ENCODE measurements at places on chromosomes 1 and 21.
A peak's percentile ranks its signal among the peaks of the same experiment; 100 is the strongest.

GRCh38 chr1:109535971-109536491 lies 3.6 kb upstream of the GPR61 start:
- DNase-seq = no peak

DNA sequence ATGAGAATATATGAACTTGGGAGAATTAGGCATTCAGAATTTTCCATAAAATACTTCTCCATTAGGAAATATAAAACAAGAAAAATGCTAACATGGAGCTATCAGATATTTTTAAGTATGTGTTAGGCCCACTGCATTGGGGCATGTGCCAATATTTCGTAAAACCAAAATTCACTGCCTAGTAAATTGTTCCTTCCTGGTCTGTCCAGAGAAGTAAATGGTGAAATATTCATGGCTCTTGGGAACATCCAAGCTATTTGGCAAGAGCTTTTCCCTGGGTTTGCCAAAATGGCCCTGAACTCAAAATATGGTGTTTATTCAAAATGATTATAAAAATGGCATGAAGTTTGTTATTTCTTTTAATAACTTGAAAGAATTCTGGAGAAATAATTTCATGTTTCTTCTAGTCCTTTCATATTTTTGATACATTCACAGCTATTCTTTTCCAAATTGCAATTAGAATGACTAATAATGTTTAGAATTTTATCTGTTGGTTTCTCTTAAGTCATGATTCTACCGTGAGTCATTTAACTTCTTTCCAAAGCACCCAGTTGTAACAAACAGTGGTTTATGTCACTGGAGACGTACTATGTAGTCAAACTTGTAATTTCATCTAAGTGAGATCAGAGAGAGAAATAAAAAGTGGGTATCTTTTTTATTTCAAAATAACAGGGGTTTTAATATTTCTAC lies 25.7 kb upstream of the SLC19A2 start:
- peak; percentile 75 for DNase-seq

- DNase-seq = no peak
These were observed 1.1 kb downstream of the MRPS6 start for GRCh38 chr21:34074283-34075090.

DNA sequence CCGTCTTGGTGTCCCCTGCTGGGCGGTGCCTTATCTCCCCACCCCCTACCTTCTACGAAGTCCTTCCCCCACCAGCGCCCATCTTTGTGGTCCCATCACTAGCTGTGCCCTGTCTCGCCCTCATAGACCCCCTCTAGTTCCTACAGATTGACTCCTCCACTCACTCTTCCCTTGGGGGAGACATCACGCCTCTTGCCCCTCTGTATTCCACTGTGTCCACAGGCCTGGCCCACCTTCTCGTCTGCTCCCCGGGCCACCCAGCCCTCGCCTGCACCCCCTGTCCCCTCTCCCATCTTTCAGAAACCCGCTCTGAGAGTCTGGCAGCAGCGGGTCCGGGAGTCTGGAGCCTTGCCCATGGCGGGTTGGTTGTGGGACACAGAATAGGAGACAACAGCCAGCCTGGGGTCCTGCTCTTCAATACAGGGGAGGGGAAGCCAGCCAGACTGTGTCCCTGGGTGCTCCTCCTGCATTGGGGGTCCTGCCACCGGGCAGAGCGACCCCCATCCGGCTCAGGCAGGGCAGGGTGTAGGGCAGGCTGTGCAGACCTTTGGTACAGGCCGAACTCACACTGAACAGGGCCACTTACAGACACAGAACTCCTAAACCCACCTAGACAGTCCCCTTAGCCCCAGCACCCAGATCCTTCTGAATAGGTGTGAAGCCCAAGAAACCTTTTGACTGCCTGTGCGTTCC lies 1.1 kb downstream of the RNF187 start:
- DNase-seq = no peak

GRCh38 chr1:193412748-193413147 lies 226.3 kb upstream of the B3GALT2 start:
- DNase-seq = no peak

DNA sequence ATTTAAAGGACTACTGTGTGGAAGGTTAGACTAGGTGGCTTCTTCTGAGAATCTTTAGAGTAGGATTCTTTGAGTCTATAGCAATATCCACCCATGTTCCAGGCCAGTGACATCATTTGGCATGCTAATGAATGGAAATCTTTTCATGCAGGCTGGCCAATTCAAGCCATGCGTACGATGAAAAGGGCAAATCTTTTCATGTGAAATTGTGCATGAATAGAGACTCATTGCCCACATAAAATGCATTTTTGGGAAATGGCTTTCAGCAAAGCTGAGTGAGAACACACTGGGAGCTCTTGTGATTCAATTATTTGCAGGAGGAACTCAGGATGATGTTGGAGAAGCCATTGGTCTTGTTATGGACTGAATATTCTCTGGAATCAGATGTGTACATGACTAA lies 324.9 kb upstream of the DAB1 start:
- DNase-seq = no peak

DNA sequence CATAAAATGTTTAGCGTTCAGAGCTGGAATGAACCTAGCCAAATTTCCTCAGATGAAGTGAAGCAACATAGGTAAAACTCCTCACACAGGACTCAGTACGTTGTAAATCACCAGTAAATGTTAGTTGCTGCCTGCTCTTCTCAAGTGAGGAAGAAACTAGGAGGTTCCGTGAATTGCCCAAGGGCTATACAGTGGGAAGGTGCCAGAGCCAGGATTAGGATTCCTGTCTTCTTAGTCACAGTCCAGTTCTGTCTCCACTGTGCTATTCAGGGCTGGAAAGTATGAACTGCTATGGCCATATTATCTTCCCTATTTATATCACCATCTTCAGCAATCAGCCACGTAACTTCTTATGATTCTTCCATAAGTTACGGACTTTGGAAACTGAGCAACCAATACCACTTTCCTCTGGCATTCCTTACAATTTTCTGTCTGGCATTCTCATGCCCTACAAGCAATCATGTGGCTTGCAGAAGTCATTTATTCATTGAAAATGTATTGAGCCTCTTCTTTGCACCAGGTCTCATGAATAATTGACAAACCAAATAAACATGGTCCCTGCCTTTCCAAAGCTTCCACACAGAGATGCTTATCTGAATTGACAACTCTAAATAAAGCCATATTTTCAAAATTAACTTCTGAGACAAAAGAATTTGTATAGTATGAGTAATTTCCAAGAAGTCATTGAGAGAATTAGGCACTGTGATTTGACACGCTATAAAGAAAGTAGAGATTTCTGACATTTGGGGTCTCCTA lies 271.6 kb upstream of the SGIP1 start:
- DNase-seq = no peak

DNA sequence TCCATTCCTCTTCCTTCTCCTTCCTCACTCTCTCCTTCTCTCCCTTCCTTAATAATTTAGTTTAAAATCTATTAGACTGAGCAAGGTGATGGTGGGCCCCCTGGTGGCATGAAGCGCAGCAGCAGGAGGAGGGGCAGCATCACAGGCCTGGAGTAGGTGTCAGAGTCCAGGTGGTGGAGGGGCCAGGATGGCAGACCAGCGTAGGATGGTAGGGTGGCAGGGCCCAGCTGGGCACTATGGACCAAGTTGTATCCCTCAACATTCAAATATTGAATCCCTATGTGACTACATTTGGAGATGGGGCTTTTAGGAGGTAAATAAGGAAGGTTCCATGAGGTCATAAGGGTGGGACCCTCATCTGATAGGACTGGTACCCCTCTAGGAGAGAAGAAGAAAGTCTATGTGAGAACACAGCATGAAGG lies 61.0 kb downstream of the WDR4 start:
- DNase-seq = no peak

DNA sequence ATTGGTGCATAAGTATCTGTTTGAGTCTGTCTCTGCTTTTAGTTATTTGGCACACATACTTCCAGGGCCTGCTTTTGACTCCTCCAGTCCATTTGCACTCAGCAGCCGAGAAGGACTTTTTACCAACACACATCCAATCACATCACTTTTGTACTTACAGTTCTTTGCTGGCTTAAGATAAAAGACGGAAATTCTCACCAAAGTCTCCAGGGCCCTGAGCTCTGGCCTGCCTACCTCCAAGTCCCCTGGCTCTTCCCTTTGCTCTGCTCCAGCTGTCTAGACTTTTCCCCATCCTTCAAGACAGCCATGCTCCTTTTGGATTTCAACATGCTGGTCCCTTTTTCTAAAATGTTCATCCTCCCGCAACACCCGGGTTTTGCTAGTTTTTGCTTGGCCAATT lies 2.2 kb upstream of the EVA1C start:
- no peak for DNase-seq

DNA sequence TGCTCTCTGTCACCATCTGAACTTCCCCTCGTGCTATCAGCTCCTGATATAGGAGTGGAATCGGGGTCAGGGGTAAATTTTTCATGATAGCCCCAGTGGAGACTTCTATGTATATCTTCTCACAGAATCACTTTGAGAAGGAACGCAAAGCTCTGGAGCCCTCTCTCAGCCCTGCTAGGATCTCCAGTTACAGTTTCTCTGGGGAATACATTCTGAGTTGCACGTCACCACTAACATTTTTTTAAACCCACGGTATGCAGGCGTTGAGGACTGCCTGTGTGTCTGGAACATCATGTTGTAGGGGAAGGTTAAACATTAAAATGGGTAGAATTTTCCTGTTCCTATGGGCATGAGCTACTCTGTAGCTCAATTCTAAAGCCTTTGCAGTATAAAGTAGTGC lies 116.4 kb upstream of the FAM78B start:
- DNase-seq = no peak

DNA sequence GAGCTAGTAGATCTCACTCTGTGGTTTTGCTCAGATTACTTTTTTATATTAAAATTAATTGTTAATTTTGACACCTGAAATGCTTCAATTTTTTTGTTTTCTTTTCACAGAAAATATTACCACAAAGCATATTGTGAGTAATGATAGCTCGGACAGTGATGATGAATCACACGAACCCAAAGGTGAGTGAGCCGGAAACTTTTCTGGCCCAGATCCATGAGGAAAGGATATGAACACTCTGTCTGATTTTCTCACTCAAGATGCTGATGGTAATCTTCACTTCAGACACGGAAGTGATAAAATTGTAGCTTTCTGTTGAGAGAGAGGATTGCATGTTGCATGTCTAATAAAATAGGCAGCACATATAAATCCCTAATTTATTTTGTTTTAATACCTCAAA lies 121.8 kb downstream of the PLA2G4A start:
- DNase-seq = peak; percentile 47

GRCh38 chr1:149846593-149847466 lies 52.5 kb upstream of the BOLA1 start:
- no peak for DNase-seq

DNA sequence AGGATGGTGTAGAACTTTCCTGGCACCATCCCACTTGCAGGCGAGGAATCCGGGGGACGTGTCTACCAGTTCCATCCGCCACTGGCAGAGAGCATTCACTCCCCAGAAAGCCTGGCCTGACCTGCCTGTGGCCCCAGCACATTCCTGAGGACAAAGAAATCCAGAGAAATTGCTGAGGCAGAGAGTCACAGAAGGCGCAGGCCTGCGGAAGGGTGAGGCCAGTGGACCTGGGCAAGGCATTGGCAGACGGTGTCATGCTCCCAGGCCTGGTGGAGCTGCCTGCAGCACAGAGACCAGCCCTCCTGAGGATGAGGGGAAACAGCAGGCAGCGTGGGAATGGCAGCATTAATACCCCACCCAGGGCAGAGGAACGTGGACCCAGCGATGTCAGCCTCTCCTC lies 81.2 kb upstream of the F3 start:
- DNase-seq = peak; percentile 52

- DNase-seq = no peak
These were observed 42.3 kb upstream of the SLC6A9 start for GRCh38 chr1:44073528-44073927.

GRCh38 chr1:17617787-17618557 lies 78.5 kb downstream of the ARHGEF10L start:
- DNase-seq = no peak
